ENCODE measurements at places on chromosomes 6 and 20.

- no peak for DNase-seq
These were observed 200.6 kb downstream of the MAFB start for GRCh38 chr20:40488401-40488800.

GRCh38 chr6:111503194-111503593 is 20.2 kb upstream of the REV3L start:
- no peak for DNase-seq

GRCh38 chr6:108888052-108888451 is 39.8 kb downstream of the ARMC2 start:
- no peak for DNase-seq

- DNase-seq: no peak
These were observed 4.9 kb downstream of the BTBD3 start for GRCh38 chr20:11922561-11922960.
